Endothelial cell (in vitro differentiated cells): ENCODE measurements at places on chromosomes 5 and 9.

DNA sequence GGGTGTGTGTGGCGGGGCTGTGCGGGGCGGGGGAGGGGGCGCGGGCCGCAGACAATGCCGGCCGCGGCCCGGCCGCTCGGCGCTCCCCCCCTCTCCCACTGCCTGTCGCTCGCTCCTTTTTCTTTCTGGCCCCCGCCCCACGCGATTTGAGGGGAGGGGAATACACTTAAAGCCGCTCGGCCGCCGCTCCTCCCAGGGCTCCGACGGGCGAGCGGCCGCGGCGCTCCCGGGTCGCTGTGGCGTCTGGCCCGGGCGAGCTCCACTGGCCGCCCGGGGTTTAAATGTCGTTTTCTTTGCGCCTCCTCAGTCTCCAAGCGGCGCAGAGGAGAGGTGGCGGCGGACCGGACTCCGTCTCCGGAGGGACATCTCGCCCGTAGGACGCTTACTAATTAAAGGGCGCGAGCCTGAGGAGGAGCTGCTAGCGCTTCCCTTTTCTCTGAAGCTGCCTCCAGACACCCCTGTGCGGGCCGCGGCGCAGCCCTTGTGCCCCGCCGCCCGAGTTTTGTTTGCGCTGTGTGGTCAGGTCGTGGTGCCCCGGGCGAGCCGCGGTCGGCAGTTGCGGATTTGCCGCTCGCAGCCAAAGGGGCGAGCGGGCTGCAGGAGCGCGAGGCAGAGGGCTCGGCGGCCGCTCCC, 1.4 kb downstream of the ZSWIM6 start:
- peak; percentile 32 for DNase-seq

GRCh38 chr9:72588336-72588735, 66.9 kb downstream of the TMC1 start:
- DNase-seq = no peak

DNA sequence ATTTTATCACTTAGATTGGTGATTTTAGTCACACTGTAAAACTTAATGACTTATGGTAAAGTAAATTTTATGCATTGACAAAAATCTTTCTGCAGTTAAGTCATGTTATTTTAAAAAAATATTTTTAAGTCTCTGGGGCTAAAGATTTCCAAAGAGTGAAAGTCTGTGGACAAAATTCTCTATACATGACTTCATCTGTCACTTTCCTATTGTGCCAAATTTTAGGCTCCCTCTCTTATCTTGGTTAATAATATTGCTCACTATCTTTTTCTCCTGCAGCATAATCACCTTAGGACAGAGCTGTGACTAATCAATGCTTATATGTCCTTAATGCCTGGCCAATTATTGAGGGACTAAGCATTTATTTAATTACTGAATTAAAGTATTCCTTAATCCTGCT, 15.2 kb downstream of the LURAP1L start:
- DNase-seq = no peak

DNA sequence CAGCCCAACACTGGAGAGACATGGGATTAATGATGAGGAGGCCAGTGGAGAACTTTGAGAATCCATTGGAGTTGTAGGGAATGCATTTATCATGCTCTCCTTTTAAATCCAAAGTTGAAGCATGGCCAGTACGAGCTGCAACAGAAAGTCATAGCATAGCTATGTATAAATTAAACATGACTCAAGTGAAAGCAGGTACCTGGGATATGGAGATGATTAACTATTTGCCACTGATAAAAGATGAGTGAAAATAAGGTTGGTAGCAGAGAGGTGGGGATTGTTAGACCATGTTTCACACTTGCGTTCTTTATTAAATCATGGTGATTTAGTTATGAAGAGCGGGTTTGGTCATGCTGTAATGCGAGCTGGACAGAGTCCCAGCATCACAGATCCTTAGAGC, 189.6 kb downstream of the ARHGEF28 start:
- DNase-seq = no peak

- no peak for DNase-seq
Measured at GRCh38 chr5:78961743-78962142, 23.4 kb downstream of the ARSB start.

DNA sequence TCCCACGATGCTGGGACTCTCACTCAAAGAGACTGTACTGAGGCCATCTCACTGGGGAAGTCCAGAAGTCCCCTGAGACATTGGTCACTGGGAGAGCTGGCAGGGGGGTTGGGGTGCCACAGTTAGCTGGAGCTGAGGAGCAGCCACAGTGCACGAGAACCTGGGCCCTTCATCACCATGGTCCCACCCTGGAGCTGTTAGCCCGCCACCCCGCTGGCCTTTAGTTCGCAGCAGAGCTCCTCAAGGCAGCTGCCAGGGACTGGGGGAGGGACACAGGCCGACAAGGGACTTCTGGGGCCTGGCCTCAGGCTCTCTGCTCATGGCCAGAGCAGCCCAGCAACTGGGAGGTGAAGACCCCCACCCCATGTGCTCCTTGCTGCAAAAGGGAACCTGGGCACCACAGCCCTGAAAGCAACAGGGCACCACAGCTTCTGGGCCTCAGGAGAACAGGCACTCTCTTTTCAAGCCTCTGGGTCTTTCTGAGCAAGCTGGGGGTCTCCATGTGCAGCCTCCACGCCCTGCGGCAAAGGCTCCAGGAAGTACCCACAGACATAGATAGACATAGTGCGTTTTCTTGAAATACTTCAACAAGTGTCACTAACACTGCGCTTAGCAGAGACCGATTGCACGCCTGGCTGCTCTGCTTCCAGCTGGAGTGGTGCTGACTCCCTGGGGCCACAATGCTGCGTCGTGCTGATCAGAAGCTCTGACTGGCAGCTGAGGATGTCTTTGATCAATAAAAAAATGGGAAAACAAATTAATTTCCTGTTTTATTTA, 46.0 kb downstream of the VAV2 start:
- DNase-seq = no peak

- no peak for DNase-seq
Measured at GRCh38 chr9:2230362-2230761, 215.2 kb downstream of the SMARCA2 start.

DNA sequence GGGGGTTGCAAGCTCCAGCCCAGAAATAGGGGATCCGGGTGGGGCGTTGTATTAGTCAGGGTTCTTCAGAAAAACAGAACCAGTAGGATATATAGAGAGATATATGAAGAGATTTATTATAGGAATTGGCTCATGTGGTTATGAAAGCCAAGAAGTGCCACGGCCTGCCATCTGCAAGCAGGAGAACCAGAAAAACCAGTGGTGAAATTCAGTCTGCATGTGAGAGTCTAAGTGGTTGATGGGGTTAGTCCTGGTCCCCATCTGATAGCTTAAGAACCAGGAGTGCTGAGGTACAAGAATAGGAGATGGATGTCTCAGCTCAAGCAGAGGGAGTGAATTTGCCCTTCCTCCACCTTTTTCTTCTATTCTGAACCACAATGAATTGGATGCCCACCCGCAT, 123.4 kb upstream of the APC start:
- DNase-seq = no peak

DNA sequence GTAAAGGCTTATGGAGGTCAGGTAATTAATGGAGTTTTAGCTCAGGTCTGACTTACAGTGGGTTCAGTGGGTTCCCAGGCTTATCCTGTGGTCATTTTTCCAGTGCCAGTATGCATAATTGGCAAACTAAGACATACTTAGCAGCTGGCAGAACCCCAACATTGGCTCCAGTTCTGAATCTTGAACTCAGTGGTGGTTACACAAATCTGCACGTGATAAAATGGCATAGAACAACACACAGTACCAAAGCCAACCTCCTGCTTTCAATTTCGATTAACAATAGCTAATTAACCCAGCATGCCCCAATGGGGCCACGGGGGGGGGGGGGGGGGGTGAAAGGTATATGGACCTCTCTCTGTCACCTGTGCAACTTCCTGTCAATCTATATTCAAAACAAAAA, 19.0 kb upstream of the BARX1 start:
- no peak for DNase-seq

- no peak for DNase-seq
Measured at GRCh38 chr9:91795598-91796241, 154.3 kb downstream of the ROR2 start.
